AG08395 (cell line): ENCODE measurements at places on chromosomes 4 and X.

- peak; percentile 23 for DNase-seq
Measured at GRCh38 chrX:123422875-123423274, 238.8 kb downstream of the GRIA3 start.

DNA sequence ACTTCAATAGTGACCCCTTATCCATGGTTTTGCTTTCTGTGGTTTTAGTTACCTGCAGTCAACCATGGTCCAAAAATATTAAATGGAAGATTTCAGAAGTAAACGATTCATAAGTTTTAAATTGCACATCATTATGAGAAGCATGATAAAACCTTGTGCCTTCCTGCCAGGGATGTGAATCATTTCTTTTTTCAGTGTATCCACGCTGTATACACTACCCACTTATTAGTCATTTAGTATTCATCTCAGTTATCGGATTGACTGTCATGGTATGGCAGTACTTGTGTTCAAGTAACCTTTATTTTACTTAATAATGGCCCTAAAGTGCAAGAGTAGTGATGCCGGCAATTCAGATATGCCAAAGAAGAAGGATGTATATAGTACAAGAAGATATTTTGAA lies 37.7 kb upstream of the TASL start:
- DNase-seq, result no peak

DNA sequence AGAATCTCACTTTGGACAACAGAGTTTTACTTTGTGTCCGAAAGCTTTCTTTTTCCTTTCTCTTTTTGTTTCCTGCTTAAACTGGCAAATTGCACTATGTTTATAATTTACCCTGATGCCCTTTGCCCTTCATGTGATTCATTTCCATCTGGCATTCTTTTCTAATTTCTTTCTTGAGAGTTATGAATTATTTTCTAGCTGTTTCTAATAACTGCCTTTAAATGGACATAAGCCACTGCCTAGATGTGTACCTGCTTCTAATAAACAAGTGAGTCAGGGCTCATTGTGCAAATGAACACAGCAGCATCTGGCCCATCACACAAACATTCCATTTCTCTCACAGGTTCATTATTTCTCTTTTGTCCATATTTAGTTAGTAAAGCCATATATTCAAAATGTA lies 242.3 kb upstream of the GPRIN3 start:
- DNase-seq, result no peak

- DNase-seq, result no peak
Measured at GRCh38 chrX:153884136-153884535, 1.8 kb downstream of the L1CAM start.

DNA sequence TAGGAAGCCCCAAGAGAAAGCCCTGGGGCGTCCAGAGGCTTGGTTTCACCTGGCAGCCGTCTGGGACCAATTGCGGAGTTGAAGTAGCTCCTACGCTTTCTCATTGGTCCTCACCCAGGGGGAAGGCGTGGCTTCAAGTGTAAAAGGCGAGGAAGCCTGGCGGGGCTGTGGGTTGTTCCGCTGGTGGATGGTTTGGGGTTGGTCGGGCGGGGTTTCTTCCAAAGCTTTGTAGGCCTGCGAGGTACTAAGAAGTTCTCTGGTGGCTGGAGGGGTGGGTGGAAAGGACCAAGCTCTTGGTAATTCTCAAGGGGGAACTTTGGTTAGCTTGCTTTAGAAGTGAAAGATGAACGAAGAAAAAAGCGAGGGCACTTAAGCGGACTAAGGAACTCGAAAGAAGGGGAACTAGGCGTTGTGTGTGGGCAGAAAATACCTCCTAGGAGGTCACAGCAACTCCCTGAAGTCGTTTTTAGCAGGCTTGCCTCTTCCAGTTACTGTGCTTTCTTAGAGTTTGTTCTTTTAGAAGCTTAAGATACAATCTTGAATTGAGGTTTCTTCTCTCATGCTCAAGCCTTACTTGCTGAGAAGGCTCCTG lies 36.6 kb downstream of the CCNG2 start:
- no peak for DNase-seq

DNA sequence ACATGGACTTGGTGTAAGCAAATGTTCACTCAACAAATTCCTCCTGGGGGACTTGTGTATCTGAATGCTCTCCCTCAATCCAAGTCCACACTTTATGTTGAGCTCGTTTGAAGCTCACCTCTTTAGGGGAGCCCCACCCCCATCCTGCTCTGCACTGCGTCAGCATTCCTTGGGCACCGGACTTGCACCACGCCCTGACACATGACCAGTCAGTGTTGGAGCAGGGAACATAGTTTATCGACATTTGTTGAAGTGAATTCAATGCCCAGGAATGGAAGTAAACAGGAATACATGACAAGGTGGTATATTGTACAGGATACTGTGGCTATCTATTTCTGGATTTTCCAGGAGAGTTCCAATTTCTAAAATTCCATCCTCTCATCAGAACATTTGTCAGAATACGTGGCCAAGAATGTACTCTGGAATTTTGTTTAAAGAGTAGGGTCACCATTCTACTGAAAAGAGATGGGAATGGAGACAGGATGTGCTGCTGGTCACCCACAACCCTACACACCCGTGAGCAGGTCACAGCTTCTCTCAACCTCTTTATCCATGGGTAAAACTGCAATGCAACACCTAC lies 60.0 kb upstream of the LNX1 start:
- no peak for DNase-seq

DNA sequence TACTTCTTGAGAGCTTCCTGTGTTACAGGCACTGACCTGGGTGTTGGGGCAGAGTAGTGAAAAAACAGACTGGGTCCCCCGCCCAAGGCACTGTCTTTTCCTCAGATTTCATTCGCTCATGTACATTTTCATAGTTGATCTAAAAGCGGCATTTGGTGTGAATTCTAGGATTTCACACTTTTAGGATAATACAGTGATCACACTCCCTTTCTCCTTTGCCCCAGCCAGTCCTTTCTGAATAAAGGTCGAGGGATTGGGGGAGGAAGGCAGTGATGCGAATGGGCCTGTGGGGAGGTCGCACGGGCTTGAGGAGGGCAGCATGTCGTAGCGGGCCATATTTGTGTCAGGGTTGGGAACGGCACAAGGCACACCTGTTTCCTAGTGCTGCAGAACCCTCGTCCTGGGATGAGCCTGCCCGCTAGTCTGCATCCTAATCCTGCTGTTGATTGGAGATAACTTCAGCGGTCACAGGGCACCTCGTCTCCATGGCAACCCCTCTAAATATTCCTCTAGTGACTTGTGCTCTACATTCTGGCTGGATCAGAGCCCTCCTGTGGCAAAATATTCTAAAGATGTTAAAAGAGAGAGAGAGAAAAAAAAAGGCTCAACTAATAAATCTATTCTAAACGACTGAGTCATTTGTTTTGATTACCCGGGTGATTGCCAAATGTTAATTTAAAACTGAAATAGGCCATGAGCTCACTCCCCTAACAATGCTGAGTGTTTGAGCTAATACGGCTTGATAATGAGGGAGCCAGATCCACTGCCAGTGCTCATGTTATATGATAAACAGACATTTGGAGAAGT lies 21.8 kb downstream of the FHL1 start:
- DNase-seq, result peak; percentile 89

DNA sequence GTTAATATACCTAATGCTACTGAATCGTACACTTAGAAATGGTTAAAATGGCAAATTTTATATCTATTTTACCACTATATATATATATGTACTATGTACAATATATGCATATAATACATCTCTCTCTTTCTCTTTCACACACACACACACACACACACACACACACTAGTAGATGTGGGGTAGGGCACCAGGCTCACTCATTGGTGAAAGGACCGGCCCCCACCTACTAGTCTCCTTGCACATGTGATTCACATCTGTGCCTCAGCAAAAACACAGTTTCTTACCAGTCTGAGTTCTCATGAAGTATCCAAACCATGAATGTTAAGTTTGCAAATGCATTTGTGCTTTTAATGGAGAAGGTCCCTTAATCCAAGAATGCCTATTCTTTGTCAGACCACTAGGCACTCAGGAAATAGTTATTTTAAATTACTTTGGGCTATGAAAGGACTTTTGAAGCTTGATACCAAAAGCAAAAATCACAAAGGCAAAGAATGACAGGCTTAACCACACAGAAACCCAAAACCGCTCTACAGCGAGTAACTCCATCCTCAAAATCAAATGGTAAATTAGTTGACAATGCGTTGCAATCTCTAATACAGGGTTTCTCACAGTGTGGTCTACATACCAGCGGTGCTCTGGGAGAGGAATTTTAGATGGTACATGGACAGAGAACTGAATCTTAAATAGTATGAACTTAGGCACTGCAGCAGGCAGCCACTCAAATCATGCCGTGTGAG lies 5.8 kb downstream of the TSC22D3 start:
- DNase-seq, result no peak

- no peak for DNase-seq
Measured at GRCh38 chrX:78476701-78477100, 149.3 kb upstream of the CYSLTR1 start.

DNA sequence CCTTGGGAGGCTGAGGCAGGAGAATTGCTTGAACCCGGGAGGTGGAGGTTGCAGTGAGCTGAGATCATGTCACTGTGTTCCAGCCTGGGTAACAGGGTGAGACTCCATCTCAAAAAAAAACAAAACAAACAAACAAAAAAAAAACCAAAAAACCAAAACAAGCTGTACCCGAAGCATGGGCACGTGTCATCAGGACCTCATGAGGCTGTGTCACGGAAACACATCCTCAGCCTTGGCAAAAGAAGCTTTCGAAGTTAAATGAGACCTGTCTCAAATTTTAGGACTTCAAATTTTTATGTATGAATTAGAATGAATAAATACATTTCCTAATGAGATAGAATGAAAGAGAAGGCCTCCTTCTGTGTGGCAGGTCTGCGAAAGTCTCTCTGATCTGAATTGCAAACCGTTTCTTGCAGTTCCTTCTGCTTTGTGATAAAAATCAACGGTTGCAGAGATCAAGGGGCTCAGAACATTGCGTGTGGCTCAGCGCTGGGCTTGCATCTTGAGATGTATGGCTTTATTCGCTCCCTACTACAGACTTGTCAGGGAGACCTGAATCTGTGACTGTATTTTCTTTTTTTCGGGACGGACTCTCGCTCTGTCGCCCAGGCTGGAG lies 19.5 kb upstream of the CRLF2 start:
- no peak for DNase-seq

DNA sequence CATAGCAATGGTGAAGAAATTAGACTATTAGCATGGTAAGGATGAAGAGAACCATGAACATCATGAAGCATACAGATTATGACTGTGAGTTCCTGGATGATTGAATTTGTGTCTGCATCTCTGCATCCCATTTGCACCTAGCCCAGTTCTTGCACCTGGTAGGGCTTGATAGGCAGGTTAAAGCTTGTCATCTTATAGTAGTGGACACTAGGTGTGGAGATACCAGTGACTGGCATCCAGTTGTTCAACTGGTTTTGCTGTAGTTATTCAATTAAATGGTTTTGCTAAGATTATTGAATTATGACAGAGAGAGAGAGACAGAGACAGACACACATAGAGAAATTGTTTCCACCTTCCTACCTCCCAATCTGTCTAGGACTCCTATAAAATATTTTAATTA lies 5.0 kb downstream of the ADH7 start:
- DNase-seq, result no peak

GRCh38 chrX:112759966-112760365 lies 80.2 kb upstream of the LHFPL1 start:
- DNase-seq, result no peak

GRCh38 chr4:43112139-43112538 lies 219.6 kb downstream of the GRXCR1 start:
- no peak for DNase-seq

GRCh38 chrX:133353233-133353632 lies 62.1 kb downstream of the GPC4 start:
- no peak for DNase-seq

DNA sequence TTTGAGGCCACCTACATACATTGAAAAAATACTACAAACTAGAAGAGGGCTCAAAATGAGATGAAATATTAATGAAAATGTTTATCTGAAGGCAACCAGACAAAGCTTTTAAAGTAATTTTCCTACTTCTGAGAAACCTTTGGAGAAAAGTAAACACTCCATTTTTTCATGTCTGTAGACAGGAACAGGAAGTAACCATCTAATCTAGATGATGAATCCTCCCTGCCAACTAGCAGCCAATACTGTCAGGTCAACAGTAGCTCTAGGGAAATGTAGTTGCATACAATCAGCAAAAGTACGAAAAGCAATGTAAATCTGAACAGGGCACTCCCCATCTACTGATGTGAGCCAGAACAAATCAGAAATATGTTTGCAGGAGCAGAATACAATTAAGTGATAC lies 49.0 kb downstream of the AMMECR1 start:
- no peak for DNase-seq

DNA sequence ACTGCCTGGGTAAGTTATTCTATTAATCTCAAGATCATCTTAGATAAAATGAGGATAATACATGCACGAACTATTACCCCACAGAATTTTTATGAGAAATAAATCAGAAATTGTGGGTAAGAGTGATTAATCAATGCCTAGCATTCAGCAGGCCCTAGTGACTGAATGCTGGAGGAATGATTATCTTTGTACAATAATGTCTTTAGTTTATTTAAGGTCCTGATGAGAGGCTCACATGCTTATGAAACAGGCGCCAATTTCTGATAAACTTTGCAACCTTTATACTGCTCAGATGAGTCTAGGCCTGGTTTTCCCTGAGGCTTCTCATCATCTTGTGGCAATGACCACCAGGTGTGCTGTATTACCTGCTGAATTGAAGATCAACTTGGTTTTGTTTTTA lies 27.8 kb upstream of the BMP2K start:
- no peak for DNase-seq

- DNase-seq, result no peak
Measured at GRCh38 chr4:93529692-93530372, 298.7 kb upstream of the ATOH1 start.

DNA sequence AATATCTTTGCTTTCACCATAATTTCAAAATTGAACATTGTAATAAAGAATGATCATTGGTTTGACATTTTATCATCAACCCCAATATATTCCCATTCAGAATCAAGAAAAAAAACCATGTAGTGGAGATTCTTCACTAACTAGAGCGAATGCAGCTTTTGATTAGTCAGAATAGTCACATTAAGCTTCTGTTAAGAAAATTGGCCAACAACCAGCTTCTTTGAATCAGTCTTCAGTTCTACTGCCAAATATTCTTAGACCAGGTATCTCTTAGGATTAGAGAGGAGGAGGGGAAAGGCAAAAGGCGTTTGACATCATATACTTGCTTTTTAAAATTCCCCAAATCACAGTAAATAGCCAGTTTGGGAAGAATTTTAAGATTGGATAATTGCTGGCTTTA lies 22.2 kb upstream of the TBC1D8B start:
- DNase-seq, result no peak

DNA sequence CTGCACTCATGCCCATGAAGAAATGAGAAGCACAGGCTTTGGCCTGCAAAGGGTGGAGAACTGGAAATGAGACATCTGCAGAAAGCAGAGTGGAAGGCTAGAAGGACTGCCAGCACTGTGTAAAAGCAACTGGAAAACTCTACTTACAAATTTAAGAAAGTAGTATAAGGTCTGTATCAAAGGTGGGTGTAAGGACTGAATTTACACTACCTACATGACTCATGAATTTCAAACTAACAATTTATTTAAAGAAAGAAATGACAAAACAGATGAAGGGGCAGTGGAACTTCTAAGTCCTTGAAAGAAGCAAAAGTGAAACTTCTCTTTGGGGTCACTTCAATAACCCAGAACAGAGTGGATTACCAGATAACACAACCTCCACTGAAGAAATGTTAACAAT lies 71.2 kb downstream of the SLC10A7 start:
- peak; percentile 3 for DNase-seq

- peak; percentile 70 for DNase-seq
Measured at GRCh38 chrX:23742174-23742696, 841 bp downstream of the ACOT9 start.
